ENCODE measurements at places on chromosomes 11 and 22.
A peak's percentile ranks its signal among the peaks of the same experiment; 100 is the strongest.

- no peak for DNase-seq
These were observed 353.7 kb downstream of the INSC start for GRCh38 chr11:15468466-15468865.

- DNase-seq, result no peak
These were observed 6.4 kb downstream of the YAP1 start for GRCh38 chr11:102116453-102117205.

DNA sequence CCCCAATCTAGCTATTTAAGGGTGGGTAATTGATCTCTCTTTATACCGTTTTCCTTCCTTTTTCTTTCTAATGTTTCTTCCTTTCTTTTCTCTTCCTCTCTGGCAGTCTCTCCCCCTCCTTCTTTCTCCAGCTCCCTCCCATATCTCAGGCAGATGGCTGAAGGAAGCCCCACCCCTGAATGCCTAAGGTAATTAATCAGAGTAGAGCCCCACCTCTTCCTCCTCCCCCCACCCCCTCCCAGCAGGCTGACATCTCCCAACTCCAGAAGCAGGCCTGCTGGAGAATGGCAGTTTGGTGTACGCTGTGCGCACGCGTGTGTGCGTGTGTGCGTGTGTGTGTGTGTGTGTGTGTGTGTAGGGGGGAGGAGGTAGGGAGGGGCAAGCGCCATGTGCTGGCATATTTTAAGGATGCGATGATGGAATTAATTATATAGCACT is 122.6 kb downstream of the APOL5 start:
- peak; percentile 75 for DNase-seq

- no peak for DNase-seq
These were observed 17.5 kb upstream of the FIBIN start for GRCh38 chr11:26976389-26976788.

GRCh38 chr22:48240935-48241230 is 1478.4 kb downstream of the TBC1D22A start:
- DNase-seq, result no peak

- no peak for DNase-seq
These were observed 724 bp downstream of the ARFIP2 start for GRCh38 chr11:6480299-6480914.

DNA sequence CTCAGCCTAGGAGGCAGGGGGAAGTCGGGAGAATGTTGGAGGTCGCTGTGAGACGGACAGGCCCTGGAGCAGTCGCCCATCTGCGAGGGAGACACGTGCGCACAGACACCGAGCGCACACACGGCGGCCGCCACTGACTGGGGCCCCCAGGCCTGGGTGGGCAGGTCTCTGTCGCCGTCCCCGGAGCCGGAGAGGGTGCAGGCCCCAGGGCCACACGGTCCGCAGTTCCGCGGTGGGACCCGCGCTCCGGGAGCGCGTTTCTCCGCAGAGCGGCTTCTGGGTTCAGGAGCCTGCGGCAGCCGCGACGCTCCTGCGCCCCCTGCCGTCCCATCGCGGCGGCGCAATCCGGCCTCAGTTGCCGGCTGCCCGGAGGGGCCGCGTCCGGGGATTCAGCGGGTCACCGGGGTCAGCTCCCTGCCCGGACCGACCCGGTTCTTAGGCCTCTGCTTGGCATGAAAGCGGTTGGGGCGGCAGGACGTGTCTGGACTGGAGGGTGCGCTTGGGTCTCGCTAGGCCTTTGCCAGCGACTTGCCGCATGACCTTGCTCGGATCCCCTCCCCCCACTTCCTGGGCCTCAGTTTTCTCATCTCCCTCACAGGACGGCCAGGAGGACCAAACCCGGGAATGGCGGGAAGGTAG is 31.2 kb downstream of the PDE2A start:
- DNase-seq, result peak; percentile 75

- DNase-seq, result no peak
These were observed 1.3 kb upstream of the LPXN start for GRCh38 chr11:58576887-58577471.

DNA sequence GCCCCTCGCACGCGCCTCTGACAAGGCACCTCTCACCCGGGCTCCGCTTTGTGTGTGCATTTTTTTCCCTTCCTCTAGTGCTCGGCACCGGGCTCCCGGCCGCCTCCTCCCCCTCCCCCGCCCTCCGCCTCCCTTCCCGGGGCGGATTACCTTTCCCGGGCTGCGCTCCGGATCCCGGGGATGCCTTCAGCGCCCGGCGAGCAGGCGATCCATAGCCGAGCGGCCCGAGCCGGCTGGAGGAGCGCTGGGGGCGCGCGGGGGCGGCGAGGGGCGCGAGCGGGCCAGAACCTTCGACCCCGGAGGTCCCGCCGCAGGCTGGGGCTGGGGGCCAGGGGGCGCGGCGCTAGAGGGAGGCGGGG is 282 bp downstream of the MPPED2 start:
- peak; percentile 71 for DNase-seq

DNA sequence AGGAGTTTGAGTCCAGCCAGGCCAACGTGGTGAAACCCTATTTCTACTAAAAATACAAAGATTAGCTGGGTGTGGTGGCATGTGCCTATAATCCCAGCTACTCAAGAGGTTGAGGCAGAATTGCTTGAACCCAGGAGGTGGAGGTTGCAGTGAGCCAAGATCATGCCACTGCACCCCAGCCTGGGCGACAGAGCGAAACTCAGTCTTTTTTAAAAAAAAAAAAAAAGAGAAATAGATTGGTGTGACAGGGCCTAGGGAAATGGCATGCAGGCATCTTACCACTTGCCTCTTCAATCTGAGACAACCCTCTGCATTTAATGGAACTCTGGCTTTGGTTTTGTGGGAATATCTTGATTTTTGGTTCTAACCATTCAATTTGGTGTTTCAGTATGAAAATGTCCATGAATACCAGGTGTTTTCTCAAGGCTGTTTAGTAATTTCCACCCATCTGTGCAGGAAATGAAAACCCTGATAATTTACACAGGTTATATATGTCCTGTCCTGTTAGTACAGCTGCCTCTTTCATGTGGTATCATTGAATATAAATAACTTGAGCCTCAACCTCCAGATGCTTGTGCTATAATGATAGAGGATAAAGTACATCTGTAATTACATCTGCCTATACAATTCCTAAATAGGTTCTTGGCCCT is 8.4 kb downstream of the XBP1 start:
- DNase-seq, result no peak

DNA sequence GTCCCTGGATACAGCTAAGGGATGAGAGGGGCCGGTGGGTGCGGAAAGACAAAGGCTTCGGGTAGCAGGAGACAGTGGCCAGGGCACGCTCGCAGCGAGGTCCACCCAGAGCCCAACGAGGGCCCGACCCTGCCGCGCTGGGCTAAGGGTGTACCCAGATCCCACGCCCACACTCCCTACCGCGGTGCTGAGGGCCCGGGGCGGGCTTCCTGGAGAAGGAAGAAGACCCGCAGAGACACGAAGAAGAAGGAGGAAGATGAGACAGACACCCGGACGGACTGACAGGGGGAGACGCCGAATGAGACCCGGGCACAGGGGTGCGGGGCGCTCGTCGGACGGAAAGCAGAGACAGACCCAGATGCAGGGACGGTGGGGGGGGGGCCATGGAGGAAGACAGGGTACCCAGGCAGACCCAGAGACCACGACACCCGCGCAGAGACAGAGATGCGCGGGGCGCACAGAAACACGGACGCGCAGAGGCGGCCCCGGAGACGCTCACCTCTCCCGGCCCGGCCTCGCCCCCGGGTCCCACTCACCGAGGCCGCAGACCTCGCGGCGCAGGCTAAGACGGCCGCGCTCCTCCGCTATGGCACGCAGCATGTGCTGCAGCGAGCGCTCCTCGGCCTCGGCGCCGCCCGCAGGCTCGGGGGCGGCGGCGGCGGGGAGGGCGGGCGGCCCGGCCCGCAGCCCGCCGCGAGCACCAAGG is 437 bp downstream of the KIAA0930 start:
- DNase-seq, result no peak

DNA sequence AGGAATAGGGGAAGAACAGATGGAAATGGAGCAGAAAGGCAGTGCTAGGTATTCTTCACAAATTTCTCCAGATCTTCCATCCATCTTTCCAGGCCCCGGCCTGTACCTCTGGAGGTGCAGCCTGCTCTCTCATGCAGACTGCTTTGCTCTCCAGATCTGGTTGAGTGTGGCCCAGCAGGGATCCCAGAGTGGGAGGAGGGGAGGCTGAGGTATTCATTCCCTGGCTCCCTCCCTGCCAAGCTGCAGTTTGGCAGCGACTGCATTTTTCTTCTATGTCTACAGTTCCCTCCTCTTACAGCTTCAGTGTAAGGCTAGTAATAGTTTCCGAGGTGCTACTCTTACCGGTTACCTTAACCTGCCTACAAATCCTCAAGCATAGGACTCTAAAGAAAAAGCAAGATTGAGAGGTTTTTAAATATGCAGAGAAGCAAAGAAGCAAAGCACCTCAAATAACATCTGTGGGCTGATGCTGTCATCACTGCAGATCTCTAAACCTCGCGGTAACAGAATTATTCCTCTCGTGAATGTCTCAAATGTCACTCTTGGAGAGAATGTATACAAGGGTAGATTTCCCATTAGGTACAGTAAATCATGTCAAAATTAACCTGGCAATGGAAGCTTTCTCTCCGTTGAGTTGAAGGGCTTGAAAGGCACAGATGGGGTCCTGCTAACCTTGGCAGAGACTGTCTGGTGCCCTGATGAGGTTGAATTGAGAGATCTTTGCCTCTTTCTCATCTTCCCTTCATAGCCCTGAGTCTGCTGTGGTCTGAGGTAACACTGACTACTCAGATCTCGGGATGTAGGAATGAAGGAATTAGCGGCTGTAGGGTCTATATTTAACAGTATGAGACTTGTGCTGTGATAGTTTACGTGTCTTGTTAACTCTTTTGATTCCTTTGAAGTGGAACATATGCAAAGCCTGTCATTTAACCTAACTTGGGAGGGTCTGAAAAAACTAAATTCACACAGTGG is 297.9 kb upstream of the C11orf87 start:
- no peak for DNase-seq
